ENCODE measurements at places on chromosomes 1 and 21. TPM values are rescaled to one million over a fixed set of nuclear protein-coding genes. Genes with fewer than 3 reads are reported as not detected.

SPRR1B gene
- polyA plus RNA-seq: not detected

DNALI1 gene
- polyA plus RNA-seq: 66.9 TPM

SYCP1 gene
- 0.28 TPM for polyA plus RNA-seq

NOS1AP gene
- polyA plus RNA-seq: 8.9 TPM

TSPEAR gene
- 0.53 TPM for polyA plus RNA-seq

DISC1 gene
- polyA plus RNA-seq: 6.1 TPM

HRNR gene
- polyA plus RNA-seq: 1.0 TPM

FCRL2 gene
- 0.11 TPM for polyA plus RNA-seq

ATP1A4 gene
- polyA plus RNA-seq: 0.37 TPM

Measured in right renal cortex interstitium (tissue), 3 donors.